ENCODE measurements at places on chromosomes 6 and 20.

DNA sequence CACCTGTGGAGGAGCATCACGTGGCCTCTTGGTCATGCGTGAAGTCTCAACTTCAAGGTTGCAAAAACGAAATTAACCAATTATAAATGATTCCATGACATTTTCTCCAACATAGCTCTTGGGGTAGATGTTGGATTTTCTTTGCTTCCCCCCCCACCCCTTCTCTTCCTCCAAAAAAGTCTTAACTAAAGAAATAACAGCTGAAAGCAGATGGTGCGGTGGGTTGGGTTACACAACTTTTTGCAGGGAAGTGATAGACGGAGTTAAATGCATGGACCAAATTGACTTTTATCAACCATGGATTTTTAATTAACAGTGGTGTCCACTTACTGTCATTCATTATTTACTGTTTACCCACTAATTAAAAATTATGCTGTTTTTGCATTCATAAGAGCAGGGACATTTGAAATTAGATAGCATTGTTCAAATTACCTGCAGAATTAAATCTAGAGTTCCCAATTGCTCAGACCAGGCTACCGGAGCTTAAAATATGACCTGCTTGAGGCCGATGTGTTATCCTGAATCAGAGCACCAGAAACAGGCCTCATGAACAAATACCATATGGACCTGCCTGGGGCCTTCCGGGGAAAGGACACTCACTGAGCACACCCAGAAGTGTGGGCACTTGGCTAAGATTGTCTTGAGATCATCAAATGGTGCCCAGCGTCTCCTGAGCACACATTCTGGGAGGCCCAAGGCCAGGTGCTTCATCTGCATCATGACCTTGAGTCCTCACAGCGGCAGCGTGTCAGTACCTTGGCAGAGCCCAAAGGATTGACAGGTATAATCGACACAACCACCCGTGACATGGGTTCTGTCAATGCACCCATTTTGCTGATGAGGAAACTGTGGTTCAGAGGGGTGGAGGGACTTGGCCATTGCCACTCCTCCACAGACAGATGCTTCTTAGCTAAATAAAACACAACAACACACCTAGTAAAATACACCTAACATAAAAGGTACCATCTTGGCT lies 41.5 kb downstream of the APCDD1L start:
- no peak for DNase-seq

GRCh38 chr6:14589175-14589574 lies 471.6 kb downstream of the CD83 start:
- DNase-seq: no peak

GRCh38 chr20:57043669-57044268 lies 222.7 kb downstream of the BMP7 start:
- DNase-seq: no peak

- DNase-seq: no peak
Measured at GRCh38 chr20:23649830-23650417, 12.2 kb upstream of the CST3 start.

DNA sequence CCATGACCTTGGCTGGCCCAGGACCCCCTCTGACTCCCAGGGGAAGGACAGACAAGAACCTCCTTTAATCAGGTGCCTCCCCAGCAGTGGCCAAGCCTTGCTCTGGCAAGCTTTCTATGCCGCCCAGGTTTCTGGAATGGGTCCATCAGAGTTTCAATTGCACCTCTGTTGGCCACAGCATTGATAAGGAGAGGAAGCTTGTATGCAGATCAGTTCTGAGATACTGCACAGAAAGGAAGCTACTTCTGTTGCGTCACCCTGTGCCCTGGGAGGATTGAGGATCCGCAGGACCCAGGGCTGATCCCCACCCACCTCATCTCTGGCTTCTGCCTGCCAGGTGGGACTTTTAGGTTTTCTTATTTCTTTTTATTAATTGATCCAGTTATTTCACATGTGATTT lies 167.2 kb downstream of the TFAP2C start:
- no peak for DNase-seq

DNA sequence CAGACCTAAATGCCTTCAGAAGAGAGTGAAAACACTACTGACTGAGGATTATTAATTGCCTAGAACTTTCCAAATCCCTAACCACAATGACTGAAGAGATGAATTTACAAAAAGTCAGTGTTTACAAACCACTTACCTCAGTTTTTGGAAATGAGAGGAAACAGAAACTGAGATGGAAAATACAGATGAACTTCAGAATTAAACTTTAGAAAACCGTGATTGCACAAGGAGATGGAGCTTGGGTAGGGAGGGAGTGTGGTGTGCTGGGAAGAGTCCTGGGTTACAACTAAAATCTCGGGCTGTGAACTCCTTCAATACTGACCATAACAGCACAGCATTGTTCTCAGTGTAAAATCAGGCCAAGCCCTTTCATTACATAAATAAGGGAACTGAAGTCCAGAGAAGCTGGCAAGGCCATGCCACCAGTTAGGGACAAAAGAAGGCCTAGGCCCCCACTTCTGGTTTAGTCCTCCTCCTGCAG lies 4.0 kb downstream of the ELMO2 start:
- DNase-seq: peak; percentile 87

Measured in suppressor macrophage treated with lipopolysaccharide for 4 hours (primary cell).